ENCODE measurements at places on chromosomes 5 and 9.
A peak's percentile ranks its signal among the peaks of the same experiment; 100 is the strongest.

DNA sequence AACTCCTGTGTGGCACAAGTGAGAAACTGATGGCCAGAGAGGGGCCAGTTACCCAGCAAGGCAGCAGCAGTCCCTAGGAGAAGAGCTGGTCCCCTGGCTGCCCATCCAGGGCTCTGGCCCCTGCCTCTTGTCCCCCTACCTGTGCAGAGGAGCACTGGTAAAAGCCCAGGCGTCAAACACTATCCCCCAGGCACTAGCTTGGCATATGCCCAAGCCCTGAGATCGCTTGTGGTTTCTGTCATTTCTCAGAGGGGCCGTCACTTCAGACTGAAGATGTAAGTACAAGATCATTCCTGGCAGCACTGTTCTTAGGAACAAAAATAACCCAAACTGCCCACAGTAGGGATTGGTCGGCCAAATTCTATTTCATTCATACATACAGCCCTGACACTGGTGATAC is 53.9 kb downstream of the COL15A1 start:
- H3K36me3 ChIP-seq, result no peaks in the 10 kb centered on the region
- H3K27me3 ChIP-seq, result peaks cover 25% of the 10 kb centered on the region
- H3K4me1 ChIP-seq, result peaks cover 13% of the 10 kb centered on the region
- no peak overlapping the region for H3K27ac ChIP-seq
- H3K4me3 ChIP-seq, result no peak overlapping the region

- no peak for DNase-seq
- H3K4me3 ChIP-seq, result no peak overlapping the region
- peaks cover 3% of the 10 kb centered on the region for H3K27me3 ChIP-seq
- H3K4me1 ChIP-seq, result peaks cover 36% of the 10 kb centered on the region
- peak overlapping the region; percentile 10 for H3K27ac ChIP-seq
Measured at GRCh38 chr5:54703133-54703532, 185.6 kb downstream of the SNX18 start.

DNA sequence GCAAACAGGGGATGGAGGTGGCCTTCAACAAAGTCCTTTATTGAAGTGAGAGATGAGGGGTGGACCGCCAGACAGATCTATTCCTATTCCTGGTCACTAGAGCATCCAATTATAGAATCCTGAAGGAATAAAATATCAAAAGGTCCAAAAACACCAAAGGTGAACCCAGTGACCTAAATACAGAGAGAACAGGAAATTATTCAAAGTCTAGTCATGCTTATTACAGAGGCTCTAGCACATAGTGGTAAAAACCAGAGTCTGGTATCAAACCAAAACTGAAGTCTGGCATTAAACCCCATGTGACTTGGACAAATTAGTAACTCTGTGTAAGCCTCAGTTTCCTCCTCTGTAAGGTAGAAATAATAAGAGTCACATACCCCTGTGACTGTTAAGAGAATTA is 100.5 kb upstream of the SNX2 start:
- no peaks in the 10 kb centered on the region for H3K36me3 ChIP-seq
- no peak overlapping the region for H3K27ac ChIP-seq
- no peak overlapping the region for H3K4me3 ChIP-seq
- H3K4me1 ChIP-seq, result no peaks in the 10 kb centered on the region
- H3K27me3 ChIP-seq, result no peaks in the 10 kb centered on the region

DNA sequence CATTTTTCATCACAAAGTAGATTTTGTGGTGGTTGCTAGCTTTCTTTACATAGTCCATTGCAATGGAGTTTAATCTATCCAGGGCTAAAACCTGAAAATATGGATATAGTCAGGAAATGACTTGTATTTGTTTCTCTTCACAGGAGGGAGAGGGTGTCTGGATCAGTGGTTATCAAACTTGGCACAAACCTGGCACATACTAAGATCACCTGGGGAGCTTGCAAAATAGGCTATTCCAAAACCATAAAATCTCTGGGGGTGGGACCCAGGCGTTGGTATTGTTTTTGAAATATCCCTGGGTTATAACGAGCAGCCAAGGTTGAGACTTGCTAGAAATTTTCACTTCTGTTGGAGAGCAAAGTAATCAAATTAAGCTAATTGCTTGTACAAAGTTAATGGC is 179.9 kb downstream of the PCSK1 start:
- no peak overlapping the region for H3K27ac ChIP-seq
- no peaks in the 10 kb centered on the region for H3K27me3 ChIP-seq
- H3K36me3 ChIP-seq, result no peaks in the 10 kb centered on the region
- peaks cover 2% of the 10 kb centered on the region for H3K4me1 ChIP-seq

GRCh38 chr5:138054206-138054605 is 21.3 kb upstream of the FAM13B start:
- DNase-seq, result no peak
- H3K4me1 ChIP-seq, result peaks cover 7% of the 10 kb centered on the region
- peak overlapping the region; percentile 62 for H3K27ac ChIP-seq
- H3K27me3 ChIP-seq, result peaks cover 3% of the 10 kb centered on the region
- no peaks in the 10 kb centered on the region for H3K36me3 ChIP-seq
- no peak overlapping the region for H3K4me3 ChIP-seq

DNA sequence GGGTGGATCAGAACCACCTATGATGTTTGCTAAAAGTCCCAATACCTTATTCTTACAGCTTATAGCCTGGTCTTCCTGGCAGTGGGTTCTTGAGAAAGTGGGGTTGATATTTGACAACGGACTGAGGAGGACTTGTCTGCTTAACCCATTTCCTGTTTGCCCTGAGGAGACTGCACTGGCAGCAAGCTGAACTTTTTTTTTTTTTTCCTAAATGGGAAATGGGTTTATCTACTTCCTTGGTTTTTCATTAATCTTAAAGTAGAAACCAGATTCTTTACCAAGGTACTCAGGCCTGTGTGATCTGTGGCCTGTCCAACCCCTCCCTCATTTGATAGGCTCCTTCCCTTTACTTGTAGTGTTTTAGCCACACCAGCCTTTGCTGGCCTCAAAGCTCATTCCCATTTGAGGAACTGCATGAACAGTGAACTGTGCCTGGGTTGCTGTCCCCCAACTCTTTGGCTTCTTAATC is 47.1 kb downstream of the C9orf57 start:
- no peak overlapping the region for H3K27ac ChIP-seq
- no peaks in the 10 kb centered on the region for H3K4me1 ChIP-seq
- no peak overlapping the region for H3K4me3 ChIP-seq
- no peaks in the 10 kb centered on the region for H3K36me3 ChIP-seq
- H3K27me3 ChIP-seq, result no peaks in the 10 kb centered on the region
- DNase-seq, result no peak

- H3K27me3 ChIP-seq, result no peaks in the 10 kb centered on the region
- DNase-seq, result peak; percentile 99
Measured at GRCh38 chr5:151771259-151772028, at the start of gene G3BP1. G3BP1 (plus strand) TSS chr5:151771954; CDS start chr5:151786621, 14,667 bp downstream.
